ENCODE measurements at places on chromosomes 3 and 15.

DNA sequence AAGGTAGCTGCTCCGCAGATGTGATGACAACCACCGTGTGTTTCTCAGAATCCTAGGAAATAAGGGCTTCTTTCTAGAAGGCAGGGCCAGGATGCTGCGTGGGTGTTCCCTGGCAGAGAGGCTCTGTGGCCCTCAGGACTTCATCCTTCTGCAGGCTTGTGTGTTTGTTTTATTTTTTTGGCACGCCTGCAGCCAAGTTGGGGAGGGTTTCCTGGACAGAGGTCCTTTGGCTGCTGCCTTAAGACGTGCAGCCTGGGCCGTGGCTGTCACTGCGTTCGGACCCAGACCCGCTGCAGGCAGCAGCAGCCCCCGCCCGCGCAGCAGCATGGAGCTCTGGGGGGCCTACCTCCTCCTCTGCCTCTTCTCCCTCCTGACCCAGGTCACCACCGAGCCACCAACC lies at the start of gene CLEC3B:
CLEC3B (plus strand) TSS at position 266 of the 400 bp plus-strand sequence; CDS start at position 326, 60 bp downstream.
- DNase-seq, result no peak

- DNase-seq, result no peak
Measured at GRCh38 chr15:58475573-58476524, 44.1 kb downstream of the LIPC start.

GRCh38 chr15:101133751-101134261 lies 118.0 kb downstream of the CHSY1 start:
- DNase-seq, result no peak

DNA sequence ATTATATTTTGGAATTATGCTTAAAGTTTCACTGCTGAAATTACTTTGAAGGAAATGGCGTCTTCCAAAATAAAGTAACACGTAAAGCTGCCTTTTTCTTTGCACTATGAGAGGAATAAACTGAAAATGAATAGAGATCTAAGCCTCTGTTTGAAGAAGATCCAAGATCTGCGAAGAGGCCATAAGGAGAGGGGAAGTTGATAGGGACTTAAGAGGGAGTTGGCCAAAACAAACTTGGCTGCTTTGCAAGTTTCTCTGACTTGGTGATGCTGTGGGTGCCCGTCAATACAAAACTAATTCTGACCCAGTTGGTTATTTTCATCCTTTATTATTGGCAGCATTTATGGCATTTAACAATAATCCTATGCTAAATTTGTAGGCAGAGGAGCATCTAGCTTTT lies 190.2 kb upstream of the GBE1 start:
- DNase-seq, result no peak

DNA sequence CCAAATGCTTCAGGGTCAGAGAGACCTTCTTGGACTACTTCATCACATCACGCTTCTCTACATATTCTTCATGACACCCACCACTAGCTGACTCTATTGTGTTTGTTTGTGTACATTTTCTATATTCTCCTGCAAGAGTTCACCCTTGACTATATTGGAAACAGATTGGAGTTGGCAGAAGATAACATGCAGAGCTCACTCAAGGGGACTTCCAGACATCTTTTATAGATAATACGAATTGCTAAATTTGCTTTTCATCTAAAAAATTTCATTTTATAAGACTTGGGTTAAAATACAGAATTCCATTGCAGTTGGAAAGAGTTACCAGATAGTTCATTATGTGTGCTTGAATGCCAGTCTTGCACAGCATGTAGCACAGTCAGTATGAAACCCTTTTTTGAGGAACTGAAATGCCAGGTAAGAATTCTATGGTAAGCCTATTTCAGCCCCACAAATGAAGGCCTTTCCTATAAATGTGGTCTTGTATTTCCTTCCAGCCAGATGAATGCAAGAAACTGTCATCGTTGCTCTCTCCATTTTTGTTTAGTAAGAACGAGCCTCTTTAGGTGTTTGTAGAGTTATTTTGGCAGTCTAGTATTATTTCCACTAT lies 177.6 kb downstream of the GHSR start:
- DNase-seq, result no peak

- no peak for DNase-seq
Measured at GRCh38 chr15:68366314-68366713, 65.6 kb downstream of the ITGA11 start.

GRCh38 chr3:158679547-158680000 lies 7.1 kb upstream of the LXN start:
- no peak for DNase-seq

Data from A549 (cell line).